ENCODE measurements at places on chromosomes 11 and 22. TPM values are rescaled to one million over a fixed set of nuclear protein-coding genes. Genes with fewer than 3 reads are reported as not detected.

NXPE2 gene
- total RNA-seq, result 0.18 TPM

SOX10 gene
- total RNA-seq, result 0.03 TPM

LSP1 gene
- total RNA-seq, result not detected

UBTFL1 gene
- total RNA-seq, result not detected

DNA sequence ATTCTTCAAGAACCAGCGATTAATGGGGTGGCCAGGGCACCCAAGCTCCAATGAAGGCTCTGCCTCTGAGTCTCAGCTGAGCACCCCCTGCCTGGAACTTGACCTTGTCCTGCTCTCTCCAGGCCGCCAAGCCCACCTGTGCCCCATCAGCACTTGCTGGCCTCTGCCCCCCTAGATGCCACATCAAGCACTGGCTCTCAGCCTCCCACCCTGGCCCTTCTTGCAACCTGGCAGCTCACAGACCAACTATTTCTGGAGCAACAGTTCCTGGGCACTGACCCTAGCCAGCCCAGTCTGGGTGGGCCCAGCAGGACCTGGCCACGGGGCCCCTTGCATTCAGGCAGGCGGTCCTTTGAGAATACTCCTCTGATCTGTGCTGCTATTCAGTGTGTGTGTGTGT lies 98.8 kb upstream of the PITPNB start:
- H3K4me1 ChIP-seq, result peaks cover 44% of the 10 kb centered on the region
- H3K4me3 ChIP-seq, result no peak overlapping the region
- H3K27me3 ChIP-seq, result no peaks in the 10 kb centered on the region
- DNase-seq, result no peak

DNA sequence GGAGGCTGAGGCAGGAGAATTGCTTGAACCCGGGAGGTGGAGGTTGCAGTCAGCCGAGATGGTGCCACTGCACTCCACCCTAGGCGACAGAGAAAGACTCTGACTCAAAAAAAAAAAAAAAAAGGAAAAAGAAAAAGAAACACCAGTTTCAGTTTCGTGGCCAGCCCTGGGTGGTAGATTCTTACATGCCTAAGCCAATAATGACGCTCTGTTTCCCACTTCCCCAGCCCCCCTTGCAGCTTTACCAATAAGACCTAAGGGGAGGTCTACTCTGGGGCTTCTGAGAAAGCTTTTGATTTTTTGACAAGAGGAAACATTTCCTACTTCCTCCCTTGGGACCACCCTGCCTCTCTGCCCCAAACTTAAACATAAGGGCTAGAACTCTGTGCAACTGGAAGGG lies 30.0 kb upstream of the PTPRJ start:
- H3K4me1 ChIP-seq, result no peaks in the 10 kb centered on the region
- no peak overlapping the region for H3K27ac ChIP-seq
- no peaks in the 10 kb centered on the region for H3K27me3 ChIP-seq
- H3K36me3 ChIP-seq, result no peaks in the 10 kb centered on the region
- no peak overlapping the region for H3K4me3 ChIP-seq

DNA sequence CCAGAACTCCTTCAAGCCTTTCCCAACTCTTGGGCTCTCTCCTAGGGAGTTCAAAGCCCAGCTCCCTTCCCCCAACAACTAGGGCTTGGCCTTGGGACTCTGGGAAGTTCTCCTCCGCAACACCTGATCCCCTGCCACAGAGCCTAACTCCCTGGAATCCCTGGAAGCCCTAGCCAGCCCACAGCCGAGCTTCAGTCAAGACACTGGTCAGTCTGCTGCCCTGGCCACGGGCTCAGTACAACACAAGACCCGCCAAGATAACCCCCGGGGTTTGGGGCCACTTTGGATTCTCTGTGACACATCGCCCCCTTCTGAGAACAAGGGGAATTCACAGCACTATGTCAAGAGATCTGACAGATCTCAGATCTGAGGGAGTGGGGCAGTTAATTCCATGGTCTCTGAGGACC lies 58.3 kb downstream of the SLC22A12 start:
- H3K4me1 ChIP-seq, result no peaks in the 10 kb centered on the region
- peak; percentile 51 for DNase-seq
- H3K27me3 ChIP-seq, result peaks cover 26% of the 10 kb centered on the region
- H3K4me3 ChIP-seq, result no peak overlapping the region

DNA sequence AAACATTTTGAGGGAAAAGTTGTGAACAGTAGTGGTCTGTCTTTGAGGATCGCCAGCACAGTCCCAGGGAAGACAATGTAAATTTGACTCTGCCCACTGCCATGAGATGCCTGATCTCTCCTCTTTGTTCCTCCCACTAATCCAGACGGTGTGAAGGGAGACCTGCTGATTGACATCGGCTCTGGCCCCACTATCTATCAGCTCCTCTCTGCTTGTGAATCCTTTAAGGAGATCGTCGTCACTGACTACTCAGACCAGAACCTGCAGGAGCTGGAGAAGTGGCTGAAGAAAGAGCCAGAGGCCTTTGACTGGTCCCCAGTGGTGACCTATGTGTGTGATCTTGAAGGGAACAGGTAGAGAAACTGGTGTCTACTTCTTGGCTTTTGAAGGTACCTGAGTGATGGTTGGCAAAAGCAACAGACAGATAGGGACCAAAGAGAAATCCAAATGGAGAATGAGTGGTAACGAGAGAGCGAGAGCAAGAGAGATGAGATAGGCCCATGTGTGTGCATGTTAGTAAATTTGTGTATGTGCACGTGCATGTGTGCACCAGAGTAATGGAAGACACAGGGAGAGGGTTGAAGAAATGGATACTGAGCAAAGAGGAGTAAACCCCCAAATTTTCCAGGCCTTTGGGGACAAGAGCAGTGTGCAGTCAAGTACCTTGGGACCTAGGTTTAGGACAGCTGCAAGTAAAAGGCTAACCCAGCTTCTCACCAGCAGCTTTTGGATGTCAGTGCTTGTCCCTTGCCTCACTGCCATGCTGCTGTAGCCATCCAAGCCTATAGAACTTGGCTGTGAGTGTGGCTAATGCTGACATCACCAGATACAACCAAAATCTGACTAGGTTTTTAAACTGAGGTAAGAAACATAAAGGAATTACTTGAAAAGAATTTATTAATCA lies 1.9 kb downstream of the NNMT start:
- no peaks in the 10 kb centered on the region for H3K4me1 ChIP-seq
- H3K36me3 ChIP-seq, result no peaks in the 10 kb centered on the region
- H3K27ac ChIP-seq, result no peak overlapping the region
- H3K27me3 ChIP-seq, result no peaks in the 10 kb centered on the region
- DNase-seq, result peak; percentile 74

- H3K4me3 ChIP-seq, result no peak overlapping the region
- no peaks in the 10 kb centered on the region for H3K36me3 ChIP-seq
- no peaks in the 10 kb centered on the region for H3K27me3 ChIP-seq
- DNase-seq, result no peak
These were observed 46.4 kb downstream of the MCM5 start for GRCh38 chr22:35446365-35446764.

DNA sequence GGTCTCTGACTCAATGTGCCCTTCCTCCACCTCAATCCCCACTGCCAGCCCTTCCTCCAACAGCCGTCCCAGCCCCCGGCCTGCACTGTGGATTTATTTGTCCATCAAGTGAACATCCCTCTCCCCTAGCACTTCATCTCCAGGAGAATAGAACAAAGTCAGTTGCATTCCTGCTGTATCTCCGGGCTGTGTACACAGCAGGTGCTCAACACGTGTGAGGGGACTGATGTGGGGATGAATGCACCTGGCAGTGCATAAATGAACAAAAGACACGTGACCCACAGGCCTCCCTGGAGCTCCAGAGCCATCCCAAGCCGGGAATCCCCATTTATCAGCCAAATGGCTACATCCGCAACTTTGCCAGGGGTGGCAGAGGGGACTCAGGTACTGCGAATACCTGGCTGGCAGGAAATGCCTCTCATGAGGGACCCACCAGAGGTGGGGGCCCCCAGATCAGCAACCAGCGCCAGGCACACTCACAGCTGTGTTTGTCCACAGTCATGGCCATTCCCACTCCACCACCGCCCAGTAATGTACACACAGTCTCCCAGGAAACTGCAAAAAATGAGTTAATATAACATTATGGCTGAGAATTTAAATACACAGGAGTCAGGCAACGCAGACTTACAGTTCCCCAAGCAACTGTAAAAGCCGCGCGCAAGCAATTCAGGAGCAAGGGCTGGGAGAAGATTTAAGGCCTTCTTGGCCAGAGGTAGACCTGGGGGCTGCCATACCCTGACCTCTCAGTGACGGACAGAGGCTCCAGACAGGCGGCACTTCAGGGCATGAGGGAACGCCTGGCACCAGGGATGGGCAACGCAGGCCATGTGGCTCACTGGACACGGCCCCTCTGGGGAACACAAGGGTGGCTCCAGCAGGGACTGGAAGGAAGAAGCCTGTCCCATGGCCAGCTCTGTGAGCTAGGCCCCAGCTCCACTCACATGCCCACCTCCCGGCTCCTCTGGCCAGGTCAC lies 50.3 kb upstream of the TCF20 start:
- no peaks in the 10 kb centered on the region for H3K27me3 ChIP-seq
- H3K27ac ChIP-seq, result peak overlapping the region; percentile 8
- DNase-seq, result no peak
- no peak overlapping the region for H3K4me3 ChIP-seq

DNA sequence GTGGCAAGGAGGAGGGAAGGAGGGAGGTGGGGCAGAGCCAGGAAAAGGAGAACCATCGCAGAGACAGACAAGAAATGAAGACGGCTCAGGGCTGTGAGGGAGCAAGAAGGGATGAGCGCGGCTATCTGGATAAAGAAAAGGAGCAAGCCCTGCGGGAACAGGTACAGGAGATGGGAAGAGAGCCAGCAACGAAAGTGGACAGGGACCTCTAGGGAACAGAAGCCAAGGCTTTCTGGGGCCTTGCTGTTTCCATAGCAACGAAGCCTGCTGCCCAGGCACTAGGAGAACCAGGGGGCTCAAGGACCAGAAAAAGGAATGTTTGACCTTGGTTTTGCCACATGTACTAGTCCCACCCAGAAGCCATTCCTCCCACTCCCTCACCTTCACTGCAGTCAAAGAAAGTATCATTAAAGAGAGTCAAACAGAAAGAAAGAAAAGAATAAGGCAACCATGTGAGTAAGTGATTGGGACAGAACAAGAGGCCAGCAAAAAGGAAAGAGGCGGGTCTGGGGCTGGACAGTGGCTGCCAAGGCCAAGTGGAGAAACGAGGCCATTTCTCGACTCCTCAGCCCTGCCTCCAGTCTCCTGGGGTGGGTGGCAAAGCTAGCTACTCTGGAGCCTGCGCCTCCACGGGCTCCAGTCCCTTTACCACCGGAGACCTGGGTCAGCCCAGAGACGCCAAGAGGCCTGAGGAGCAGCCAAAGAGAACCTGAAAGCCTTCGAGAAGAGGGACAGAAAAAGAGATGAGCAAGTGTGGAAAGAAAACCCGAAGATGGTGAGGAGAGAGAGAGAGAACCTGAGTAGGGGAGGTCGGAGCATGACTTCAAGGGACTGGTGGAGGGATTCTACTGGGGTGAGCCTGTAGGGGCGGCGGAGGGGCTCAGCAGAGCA lies 35.1 kb downstream of the NRXN2 start:
- no peaks in the 10 kb centered on the region for H3K4me1 ChIP-seq
- DNase-seq, result no peak

GRCh38 chr11:104588446-104588845 lies 309.8 kb downstream of the CASP12 start:
- no peak overlapping the region for H3K4me3 ChIP-seq
- no peak for DNase-seq
- no peaks in the 10 kb centered on the region for H3K36me3 ChIP-seq
- no peak overlapping the region for H3K27ac ChIP-seq
- H3K4me1 ChIP-seq, result peaks cover 14% of the 10 kb centered on the region
- H3K27me3 ChIP-seq, result no peaks in the 10 kb centered on the region

DNA sequence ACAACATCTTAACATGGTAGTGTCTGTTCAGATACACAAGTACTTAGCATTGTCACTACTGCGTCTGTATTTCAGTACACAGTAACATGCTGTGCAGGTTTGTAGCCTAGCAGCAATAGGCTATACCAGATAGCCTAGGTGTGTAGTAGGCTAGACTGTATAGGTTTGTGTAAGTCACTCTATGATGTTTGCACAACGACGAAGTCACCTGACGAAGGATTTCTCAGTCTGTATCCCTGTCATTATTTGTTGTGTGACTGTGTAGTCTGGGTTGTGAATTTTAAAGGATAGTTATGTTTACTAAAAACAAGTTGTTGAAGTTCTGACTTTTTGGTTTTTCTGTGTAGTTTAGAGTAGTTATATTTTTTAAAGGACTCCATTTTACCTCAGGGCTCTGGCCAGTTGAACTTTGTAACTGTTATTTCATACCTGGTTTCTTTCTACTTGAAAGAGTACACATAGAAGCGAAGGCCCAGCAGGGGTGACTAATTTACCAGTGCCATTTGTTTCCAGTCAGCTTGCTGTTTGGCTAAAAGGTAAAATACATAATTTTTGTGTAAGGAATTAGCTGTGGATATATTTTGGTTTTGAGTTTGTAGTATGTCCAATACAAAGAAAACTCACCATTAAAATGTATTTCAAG lies 72.3 kb downstream of the PPP6R3 start:
- H3K4me1 ChIP-seq, result peaks cover 14% of the 10 kb centered on the region
- H3K4me3 ChIP-seq, result no peak overlapping the region
- H3K36me3 ChIP-seq, result peaks cover under 1% of the 10 kb centered on the region

DNA sequence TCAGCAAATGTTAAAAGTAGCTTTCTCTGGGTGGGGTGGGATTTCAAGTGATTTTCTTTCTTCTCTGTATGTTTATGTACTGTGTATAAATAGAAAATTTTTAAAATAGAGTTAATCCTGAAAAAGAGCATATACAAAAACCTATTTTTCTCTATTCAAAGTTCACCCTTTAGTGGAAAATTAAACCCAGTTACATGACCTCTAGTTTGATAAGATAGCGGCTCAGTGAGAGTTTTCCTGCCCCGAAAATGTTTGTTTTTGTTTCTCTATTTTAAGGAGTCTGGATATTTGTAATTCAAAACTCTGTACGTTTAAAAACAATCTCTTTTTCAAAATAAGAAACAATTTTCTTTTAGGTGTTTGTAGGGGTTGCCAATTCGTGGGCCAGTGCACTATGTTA lies 42.1 kb upstream of the PITPNB start:
- no peak for DNase-seq
- peaks cover 29% of the 10 kb centered on the region for H3K4me1 ChIP-seq
- no peak overlapping the region for H3K4me3 ChIP-seq
- no peaks in the 10 kb centered on the region for H3K27me3 ChIP-seq
- no peaks in the 10 kb centered on the region for H3K36me3 ChIP-seq

- peaks cover 27% of the 10 kb centered on the region for H3K4me1 ChIP-seq
- DNase-seq, result peak; percentile 84
- H3K36me3 ChIP-seq, result no peaks in the 10 kb centered on the region
- no peak overlapping the region for H3K4me3 ChIP-seq
- H3K27ac ChIP-seq, result no peak overlapping the region
- H3K27me3 ChIP-seq, result no peaks in the 10 kb centered on the region
These were observed 36.0 kb upstream of the MYH9 start for GRCh38 chr22:36423461-36424404.

GRCh38 chr22:38240734-38241252 lies 32.0 kb downstream of the TMEM184B start:
- H3K27ac ChIP-seq, result no peak overlapping the region
- peak; percentile 83 for DNase-seq
- no peak overlapping the region for H3K4me3 ChIP-seq
- peaks cover 11% of the 10 kb centered on the region for H3K4me1 ChIP-seq
- H3K36me3 ChIP-seq, result no peaks in the 10 kb centered on the region
- H3K27me3 ChIP-seq, result no peaks in the 10 kb centered on the region

- H3K36me3 ChIP-seq, result no peaks in the 10 kb centered on the region
- no peaks in the 10 kb centered on the region for H3K27me3 ChIP-seq
- no peak overlapping the region for H3K4me3 ChIP-seq
These were observed 91.9 kb upstream of the TP53I11 start for GRCh38 chr11:45042560-45042959.
